ENCODE measurements at places on chromosomes 3 and 15. TPM values are rescaled to one million over a fixed set of nuclear protein-coding genes. Genes with fewer than 3 reads are reported as not detected.
A peak's percentile ranks its signal among the peaks of the same experiment; 100 is the strongest.

DNA sequence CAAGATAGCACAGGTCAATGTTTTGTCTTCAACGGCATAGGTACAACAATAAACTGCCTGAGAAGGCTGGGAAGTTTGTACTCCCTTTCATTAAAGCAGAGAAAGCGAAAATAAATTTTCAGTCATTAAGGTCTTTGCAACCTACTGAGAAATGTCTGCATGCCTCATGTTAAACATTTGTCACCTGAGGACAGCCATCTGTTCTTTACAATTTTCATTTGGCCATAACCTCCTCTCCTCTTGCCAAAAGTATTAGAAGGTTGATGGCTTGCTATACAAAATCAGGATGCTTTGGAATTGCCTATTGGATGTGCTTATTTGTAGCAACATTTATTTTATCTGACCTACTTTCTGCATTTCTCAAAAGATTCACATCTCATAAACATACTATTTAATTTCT is 122.7 kb downstream of the GOLIM4 start:
- no peak for DNase-seq

GRCh38 chr3:132236701-132237651 is 80.2 kb upstream of the ACP3 start:
- no peak for DNase-seq

- DNase-seq: no peak
Measured at GRCh38 chr3:101861789-101862415, 12.6 kb downstream of the NFKBIZ start.

- no peak for DNase-seq
Measured at GRCh38 chr15:28876131-28876844, 9.5 kb upstream of the APBA2 start.

DNA sequence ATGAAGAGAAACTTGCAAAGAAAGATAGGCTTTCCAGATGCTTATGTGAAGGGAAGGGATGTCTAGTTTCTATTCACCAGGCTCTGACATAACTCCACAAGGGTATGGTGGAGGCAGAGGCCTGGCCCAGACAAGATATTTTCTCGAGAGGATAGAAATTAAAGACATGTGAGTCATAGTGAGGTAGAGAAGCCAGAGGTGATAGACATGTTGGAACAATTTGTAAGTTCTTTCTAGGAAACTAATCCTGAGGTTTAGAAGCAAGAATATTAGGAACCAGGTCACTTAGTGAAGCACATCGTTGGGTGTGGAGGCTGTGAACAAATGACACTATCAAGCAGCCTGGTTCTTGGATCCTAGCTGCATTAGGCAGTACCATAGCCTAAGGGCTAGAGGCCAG is 176.9 kb downstream of the BBX start:
- no peak for DNase-seq

DNA sequence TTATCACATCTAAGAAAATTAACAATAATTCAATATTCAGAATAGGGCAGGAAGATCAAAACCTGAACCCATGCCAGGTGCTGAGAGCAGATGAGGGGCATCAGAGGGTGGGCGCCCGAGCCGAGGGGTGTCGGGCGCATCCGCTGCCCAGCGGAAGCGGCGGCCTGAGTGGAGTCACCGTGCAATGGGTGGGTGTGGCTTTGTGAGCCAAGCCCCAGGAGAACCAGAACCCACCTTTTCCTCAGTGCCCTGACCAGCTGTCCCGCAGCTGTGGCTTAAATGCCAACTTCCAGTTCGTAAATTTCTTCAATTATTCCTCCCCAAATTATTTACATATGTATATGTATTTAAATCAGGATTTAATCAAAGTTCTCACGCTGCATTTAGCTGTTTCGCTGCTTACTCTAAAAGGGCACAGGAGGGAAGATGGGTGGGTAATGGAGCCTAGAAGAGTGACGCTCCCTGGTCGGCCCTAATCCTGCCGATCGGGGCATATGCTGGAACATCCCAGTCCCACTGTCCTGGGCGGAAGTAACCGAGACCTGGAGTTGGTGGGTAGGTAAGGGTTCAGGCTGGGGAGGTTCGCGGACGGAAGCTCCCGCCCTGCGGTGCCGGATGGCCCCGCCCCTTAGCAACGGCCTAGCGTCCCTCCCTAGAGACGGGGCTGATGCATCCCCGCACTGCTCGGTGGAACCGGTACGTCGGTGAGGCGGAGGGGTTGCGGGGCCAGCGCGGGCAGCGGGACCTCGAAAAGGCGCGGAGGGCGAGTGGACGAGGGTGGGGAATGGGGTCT is 1.3 kb downstream of the DNAH1 start:
- DNase-seq: peak; percentile 36

GRCh38 chr3:154889227-154889634 is 190.9 kb upstream of the MME start:
- DNase-seq: no peak

Gene DAZL
- not detected for total RNA-seq

Gene REC114
- not detected for total RNA-seq

Gene MUC4
- not detected for total RNA-seq

Gene PAK6
- total RNA-seq: 0.72 TPM

Gene HCLS1
- total RNA-seq: 164 TPM
